ENCODE measurements at places on chromosomes 4 and X. TPM values are rescaled to one million over a fixed set of nuclear protein-coding genes. Genes with fewer than 3 reads are reported as not detected.

Gene DKK2
- not detected for total RNA-seq

Gene IBSP
- not detected for total RNA-seq

Gene CACNA1F
- 0.05 TPM for total RNA-seq

Gene BST1
- 0.93 TPM for total RNA-seq

GRCh38 chr4:81030981-81031791, 678 bp downstream of the BMP3 start:
- no peak for DNase-seq

DNA sequence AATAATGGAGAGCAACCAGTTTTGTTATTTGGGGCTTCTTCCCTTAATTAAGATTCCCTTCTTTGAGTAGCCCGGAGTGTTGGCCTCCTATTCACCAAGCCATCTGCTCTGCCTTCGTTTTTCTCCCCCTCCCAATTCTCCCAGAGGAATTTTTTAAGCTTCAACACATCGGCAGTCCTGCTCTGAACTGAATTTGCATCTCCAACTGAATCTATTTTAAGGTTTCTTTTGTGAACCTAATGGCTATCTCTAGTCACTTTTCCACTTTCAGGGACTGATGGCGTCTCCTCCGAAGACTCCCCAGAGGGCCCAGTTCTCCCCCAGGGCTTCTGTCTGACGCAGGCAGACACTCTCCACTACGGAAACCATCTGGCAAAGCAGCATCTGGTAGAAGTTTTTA, 280.2 kb downstream of the ADGRA3 start:
- no peak for DNase-seq

DNA sequence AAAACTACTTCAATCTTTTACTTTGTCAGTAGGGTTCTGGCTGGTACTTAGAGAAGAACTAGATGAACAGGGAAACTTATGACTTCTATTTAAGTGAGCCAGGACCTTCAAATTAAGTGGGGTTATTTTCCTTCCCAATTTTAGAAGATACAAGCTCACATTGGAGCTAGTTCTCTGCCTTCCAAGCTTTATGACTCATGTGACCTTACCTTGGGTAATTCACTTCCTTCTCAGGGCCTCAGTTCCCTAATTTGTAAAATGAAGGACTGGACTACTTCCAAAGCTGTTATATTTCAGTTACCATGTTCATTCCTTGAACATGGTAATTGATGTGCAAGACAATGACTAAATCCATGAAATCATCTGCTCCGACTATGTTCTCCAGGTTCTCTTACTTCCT, 32.0 kb upstream of the DCX start:
- no peak for DNase-seq

Data from activated T-helper 1 cell treated with anti-CD3 and anti-CD28 coated beads, Interleukin-12 subunit alpha, Interleukin-12 subunit beta, Interleukin-2, Interleukin-4 antibody, amounts not matched to agents 30 ng/mL and 10 ng/mL and 1 ng/mL, durations not matched to agents 14 hours and 24 hours and 36 hours (primary cell).